Central memory CD8-positive, alpha-beta T cell (primary cell): ENCODE measurements at places on chromosomes 16 and 17.

GRCh38 chr16:60127196-60127595 lies 1393.1 kb upstream of the GOT2 start:
- no peaks in the 10 kb centered on the region for H3K27me3 ChIP-seq
- H3K36me3 ChIP-seq: peaks cover 1% of the 10 kb centered on the region
- no peak overlapping the region for H3K27ac ChIP-seq
- H3K4me3 ChIP-seq: no peak overlapping the region
- DNase-seq: no peak

DNA sequence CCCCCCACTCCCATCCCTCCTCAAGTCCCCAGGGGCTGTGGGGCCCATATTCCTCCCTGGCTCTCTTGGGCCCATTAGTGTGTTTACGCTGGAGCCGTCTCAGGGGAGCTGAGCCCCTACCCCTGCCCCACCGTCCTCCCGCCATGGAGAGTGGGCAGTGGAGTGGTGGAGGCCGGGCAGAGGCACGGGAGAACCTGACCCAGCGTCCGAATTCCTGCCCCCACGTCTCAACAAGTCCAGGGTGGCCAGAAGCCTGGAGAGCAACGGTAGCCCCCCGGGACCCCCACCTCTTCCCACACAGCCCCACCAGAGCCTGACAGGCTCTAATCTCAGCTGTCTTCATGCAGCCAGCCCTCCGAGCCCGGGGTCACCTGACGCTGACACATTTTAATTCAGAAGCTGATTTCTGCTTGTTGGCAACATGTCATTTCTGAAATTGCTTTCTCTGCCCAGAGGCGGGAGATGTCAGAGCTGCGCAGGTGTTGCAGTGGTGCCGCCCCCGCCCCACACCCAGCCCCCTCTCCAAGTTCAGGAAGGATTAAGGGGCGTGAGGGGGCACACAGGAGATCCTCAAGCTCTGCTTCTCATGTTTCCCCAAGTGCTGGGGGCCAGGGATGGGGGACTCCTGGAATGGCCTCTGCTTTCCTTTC lies 32.6 kb downstream of the WNT9B start:
- H3K4me1 ChIP-seq: no peaks in the 10 kb centered on the region
- no peak overlapping the region for H3K4me3 ChIP-seq
- no peak overlapping the region for H3K27ac ChIP-seq
- H3K36me3 ChIP-seq: no peaks in the 10 kb centered on the region
- DNase-seq: no peak

DNA sequence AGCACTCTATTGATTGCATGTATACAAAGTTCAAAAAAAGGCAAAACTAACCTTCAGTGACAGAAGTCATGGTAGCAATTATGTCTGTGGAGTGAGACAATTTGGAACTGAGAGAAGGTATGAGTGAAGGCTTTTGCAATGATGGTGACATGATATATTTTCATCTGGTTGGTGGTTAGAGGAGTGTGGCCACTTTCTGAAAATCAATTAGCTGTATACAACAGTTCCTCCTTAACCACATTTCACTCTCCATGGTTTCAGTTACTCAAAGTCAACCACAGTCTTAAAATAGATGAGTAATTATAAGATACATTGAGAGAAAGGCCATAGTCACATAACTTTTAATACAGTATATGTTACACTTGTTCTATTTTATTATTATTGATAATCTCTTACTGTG lies 26.2 kb downstream of the ADAMTS18 start:
- H3K36me3 ChIP-seq: no peaks in the 10 kb centered on the region
- no peak for DNase-seq
- no peaks in the 10 kb centered on the region for H3K27me3 ChIP-seq
- H3K4me1 ChIP-seq: no peaks in the 10 kb centered on the region

- no peaks in the 10 kb centered on the region for H3K36me3 ChIP-seq
- H3K27ac ChIP-seq: no peak overlapping the region
- H3K4me1 ChIP-seq: no peaks in the 10 kb centered on the region
- no peak for DNase-seq
These were observed 408.6 kb downstream of the HAPSTR1 start for GRCh38 chr16:9499941-9500593.

DNA sequence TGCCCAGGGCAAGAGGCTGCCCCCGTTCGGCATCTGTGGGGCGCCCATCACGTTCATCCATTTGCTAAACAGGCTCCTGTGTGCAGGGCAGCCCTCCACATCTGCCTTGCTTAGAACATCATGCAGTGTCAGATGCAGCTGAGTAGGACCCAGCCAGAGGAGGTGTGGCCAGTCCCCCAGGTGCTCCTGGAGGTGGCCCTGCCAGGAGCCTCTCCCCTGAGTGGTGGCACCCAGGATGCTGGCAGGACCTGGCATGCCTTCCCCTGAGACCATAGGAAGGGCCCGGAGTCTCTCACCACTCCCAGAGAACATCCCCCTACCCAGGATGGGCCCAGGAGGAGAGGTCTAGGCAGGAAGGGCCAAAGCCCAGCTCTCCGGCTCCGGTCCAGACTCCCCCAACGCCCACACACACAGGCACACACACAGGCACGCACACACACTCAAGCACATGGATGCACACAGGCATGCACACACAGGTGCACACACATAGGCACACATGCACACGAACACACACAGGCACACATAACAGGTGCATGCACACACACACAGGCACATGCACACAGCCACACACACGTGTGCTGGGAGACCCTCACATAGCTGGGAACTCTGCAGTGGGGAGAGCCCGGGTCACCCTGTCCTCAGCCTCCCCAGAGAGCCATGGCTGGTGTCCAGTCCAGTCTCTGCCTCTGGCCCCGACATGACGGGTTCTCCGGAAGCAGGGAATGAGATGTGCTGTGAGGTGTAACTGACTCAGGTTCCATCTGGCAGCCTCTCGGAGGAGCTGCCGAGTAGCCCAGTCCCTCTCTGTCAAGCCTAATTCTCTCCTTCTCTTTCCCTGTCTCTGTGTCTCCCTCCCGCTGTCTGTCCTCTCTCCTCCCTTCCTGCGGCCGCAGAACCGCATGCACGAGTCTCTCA lies 74.6 kb downstream of the AMFR start:
- no peaks in the 10 kb centered on the region for H3K4me1 ChIP-seq
- no peaks in the 10 kb centered on the region for H3K27me3 ChIP-seq
- H3K27ac ChIP-seq: no peak overlapping the region
- DNase-seq: no peak
- H3K36me3 ChIP-seq: peaks cover 5% of the 10 kb centered on the region

- H3K36me3 ChIP-seq: peaks cover 42% of the 10 kb centered on the region
- H3K4me3 ChIP-seq: no peak overlapping the region
- peaks cover 24% of the 10 kb centered on the region for H3K4me1 ChIP-seq
These were observed 39.2 kb downstream of the BRD7 start for GRCh38 chr16:50329446-50330189.

DNA sequence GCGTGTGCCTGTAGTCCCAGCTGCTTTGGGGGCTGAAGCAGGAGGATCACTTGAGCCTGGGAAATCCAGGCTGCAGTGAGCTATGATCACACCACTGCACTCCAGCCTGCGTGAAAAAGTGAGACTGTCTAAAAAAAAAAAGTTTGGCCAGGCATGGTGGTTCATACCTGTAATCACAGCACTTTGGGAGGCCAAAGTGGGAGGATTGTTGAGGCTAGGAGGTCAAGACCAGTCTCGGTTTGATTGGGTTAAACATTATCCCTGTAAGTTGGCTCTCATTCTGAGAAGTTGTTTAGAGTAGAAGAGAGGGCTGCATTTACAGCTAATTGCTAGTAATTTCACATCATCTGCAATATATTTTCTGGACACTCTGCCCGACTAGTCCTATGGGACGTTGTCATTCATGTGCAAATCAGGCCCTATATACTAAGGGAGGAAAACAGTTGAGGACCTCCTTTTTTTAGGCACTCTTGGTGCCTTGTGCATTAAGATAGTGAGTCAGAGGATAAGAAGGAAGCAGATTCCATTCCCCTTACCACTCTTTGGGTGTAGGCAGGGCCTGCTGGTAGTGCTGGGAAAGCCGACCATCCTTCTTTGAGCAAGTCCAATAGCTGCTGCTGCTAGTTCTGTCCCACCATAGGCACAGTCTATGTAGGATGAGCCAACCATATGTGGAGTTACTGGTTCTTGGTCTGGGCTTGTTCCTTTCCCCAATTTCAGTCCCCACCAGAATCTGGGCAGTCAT lies 18.7 kb downstream of the HMOX2 start:
- H3K4me3 ChIP-seq: no peak overlapping the region
- no peaks in the 10 kb centered on the region for H3K27me3 ChIP-seq
- peaks cover 60% of the 10 kb centered on the region for H3K4me1 ChIP-seq
- DNase-seq: no peak
- H3K36me3 ChIP-seq: peaks cover 27% of the 10 kb centered on the region
- peak overlapping the region; percentile 87 for H3K27ac ChIP-seq

GRCh38 chr17:67385122-67385988 lies 8.3 kb downstream of the PITPNC1 start:
- H3K4me1 ChIP-seq: peaks cover 60% of the 10 kb centered on the region
- H3K4me3 ChIP-seq: no peak overlapping the region
- DNase-seq: no peak
- H3K36me3 ChIP-seq: peaks cover 27% of the 10 kb centered on the region
- H3K27ac ChIP-seq: no peak overlapping the region

DNA sequence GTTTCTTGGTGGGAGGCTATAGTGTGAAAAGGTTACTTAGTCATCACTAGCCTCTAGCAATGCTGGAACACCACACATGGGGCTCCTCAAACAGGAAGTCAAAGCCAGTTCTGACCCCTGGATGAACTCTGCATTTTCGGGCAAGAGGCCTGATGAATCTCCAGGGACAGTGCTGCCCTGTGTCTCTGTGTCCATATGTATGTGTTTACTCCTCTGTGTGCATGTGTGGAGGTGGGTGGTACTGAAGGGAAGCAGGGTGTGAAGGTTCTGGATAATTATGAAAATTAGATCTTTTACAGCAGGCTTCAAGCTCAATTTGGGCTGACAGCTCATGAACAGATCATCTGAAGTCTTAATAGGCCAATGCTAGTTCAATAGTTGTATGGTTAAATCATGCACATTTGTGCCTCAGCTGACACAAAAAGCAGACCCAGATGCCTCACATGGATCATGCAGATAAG lies 133.6 kb downstream of the SNX11 start:
- H3K27me3 ChIP-seq: no peaks in the 10 kb centered on the region
- peaks cover 74% of the 10 kb centered on the region for H3K4me1 ChIP-seq
- peak overlapping the region; percentile 8 for H3K4me3 ChIP-seq
- H3K36me3 ChIP-seq: peaks cover 5% of the 10 kb centered on the region
- DNase-seq: no peak
- peak overlapping the region; percentile 22 for H3K27ac ChIP-seq

GRCh38 chr16:57695680-57696069 lies 1.1 kb downstream of the DRC7 start:
- no peaks in the 10 kb centered on the region for H3K36me3 ChIP-seq
- H3K27me3 ChIP-seq: peaks cover 14% of the 10 kb centered on the region
- H3K4me1 ChIP-seq: peaks cover 7% of the 10 kb centered on the region
- no peak overlapping the region for H3K4me3 ChIP-seq
- H3K27ac ChIP-seq: no peak overlapping the region

GRCh38 chr16:2404099-2404498 lies 25.1 kb upstream of the CCNF start:
- no peaks in the 10 kb centered on the region for H3K27me3 ChIP-seq
- DNase-seq: no peak
- no peaks in the 10 kb centered on the region for H3K36me3 ChIP-seq
- H3K4me1 ChIP-seq: no peaks in the 10 kb centered on the region
- no peak overlapping the region for H3K4me3 ChIP-seq

- peaks cover 51% of the 10 kb centered on the region for H3K4me1 ChIP-seq
- DNase-seq: no peak
- peak overlapping the region; percentile 86 for H3K4me3 ChIP-seq
- H3K27ac ChIP-seq: peak overlapping the region; percentile 97
- no peaks in the 10 kb centered on the region for H3K27me3 ChIP-seq
These were observed 1.4 kb upstream of the SLFN11 start for GRCh38 chr17:35374766-35375344.

GRCh38 chr17:41547921-41548843 lies 20.1 kb upstream of the KRT19 start:
- peaks cover 26% of the 10 kb centered on the region for H3K27me3 ChIP-seq
- peaks cover 17% of the 10 kb centered on the region for H3K4me1 ChIP-seq
- DNase-seq: no peak

DNA sequence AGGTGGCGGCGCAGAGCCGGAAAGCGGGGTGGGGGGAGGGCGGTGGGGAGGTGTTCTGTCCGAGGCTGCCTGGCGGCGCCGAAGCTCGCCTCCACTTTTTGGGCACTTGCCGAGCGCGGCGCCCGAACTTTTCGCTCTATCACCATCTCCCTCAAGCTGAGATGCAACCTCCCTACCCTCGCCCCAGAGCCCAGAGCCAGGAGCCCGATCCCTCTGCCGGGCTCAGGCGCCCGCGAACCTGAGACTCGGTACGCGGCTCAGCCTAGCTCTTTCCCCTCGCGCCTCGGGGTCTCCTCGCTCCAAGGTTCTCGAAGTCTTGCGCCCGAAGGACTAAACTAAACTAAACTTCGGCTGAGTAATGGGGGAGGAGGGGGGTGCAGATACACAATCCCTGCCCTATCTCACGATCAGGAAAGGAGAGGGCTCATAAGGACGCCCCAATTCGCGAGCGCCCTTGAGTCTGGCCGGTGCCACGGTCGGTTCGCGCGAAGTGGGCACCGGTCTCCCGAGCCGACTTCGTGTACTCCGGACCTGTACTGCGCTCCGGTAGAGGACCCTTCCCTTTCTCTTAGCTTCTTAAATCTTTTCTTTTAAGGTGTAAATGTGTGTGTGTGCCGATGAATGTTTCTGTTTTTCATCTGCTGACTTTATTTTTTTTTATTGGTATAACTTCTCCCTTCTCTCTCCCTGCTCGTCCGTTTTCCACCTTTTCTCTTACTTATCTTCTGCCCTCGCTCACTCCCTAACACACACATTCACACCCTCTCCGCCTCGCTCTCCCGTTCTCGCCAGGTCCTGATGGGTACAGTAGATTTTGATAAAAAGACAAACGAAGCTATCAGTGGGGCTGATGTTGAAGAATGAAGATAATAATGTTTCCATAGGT lies 1.9 kb upstream of the SALL1 start:
- H3K4me1 ChIP-seq: peaks cover 5% of the 10 kb centered on the region
- no peak overlapping the region for H3K27ac ChIP-seq
- no peak for DNase-seq
- H3K36me3 ChIP-seq: no peaks in the 10 kb centered on the region

- no peaks in the 10 kb centered on the region for H3K27me3 ChIP-seq
- H3K36me3 ChIP-seq: peaks cover 3% of the 10 kb centered on the region
- no peak overlapping the region for H3K27ac ChIP-seq
- no peak overlapping the region for H3K4me3 ChIP-seq
- no peak for DNase-seq
These were observed 10.6 kb downstream of the SHISA6 start for GRCh38 chr17:11251561-11252107.
